ENCODE measurements at places on chromosomes 1 and 21.

DNA sequence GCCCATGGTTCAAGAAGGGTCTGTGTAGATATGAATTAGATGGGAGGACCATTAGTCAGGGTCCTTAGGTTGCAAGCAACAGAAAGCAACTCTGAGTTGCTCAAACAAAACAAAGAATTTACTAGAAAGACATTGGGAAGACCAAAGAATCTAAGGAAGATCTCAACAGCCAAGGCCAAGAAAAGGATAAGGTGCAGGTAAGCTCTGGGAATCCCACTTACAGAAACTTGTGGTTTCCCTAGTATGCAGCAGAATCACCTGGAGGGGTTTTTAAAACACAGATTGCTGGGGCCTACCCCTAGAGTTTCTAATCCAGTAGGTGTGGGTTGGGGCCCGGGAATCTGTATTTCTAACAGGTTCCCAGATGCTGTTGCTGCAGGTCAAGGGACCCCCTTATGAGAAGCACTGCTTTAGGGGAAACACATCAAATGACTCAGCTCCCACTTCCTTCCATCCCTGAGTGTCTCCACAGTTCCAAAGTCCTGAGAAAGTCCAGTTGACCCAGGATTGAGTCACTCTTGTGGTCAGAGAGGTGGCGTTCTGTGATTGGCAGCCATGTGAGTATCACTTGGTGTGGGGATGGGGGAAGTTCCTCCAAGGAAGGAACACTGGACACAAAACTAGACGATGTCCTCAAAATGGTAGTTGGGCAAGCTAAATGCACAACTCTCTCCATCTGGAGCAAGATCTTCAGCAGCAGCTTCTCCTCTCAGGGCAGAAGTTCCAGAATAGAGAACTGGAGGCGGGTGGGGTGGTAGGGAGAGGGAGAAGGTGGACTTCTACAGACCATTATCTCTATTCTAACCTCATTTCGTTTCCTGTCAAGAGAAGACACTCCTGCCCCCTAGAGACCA is 24.2 kb upstream of the EYA3 start:
- no peak for DNase-seq

- DNase-seq: no peak
These were observed 157.0 kb downstream of the LYPLAL1 start for GRCh38 chr1:219330669-219331068.

- DNase-seq: no peak
These were observed 222.0 kb downstream of the TRABD2B start for GRCh38 chr1:47774986-47775834.

- no peak for DNase-seq
These were observed 49.8 kb downstream of the DISP3 start for GRCh38 chr1:11528611-11529261.

- no peak for DNase-seq
These were observed 55.2 kb downstream of the GPR161 start for GRCh38 chr1:168081373-168082007.

- DNase-seq: no peak
These were observed 21.4 kb upstream of the PTAFR start for GRCh38 chr1:28197682-28198415.

- no peak for DNase-seq
These were observed 35.3 kb downstream of the VWA5B1 start for GRCh38 chr1:20325844-20326420.

DNA sequence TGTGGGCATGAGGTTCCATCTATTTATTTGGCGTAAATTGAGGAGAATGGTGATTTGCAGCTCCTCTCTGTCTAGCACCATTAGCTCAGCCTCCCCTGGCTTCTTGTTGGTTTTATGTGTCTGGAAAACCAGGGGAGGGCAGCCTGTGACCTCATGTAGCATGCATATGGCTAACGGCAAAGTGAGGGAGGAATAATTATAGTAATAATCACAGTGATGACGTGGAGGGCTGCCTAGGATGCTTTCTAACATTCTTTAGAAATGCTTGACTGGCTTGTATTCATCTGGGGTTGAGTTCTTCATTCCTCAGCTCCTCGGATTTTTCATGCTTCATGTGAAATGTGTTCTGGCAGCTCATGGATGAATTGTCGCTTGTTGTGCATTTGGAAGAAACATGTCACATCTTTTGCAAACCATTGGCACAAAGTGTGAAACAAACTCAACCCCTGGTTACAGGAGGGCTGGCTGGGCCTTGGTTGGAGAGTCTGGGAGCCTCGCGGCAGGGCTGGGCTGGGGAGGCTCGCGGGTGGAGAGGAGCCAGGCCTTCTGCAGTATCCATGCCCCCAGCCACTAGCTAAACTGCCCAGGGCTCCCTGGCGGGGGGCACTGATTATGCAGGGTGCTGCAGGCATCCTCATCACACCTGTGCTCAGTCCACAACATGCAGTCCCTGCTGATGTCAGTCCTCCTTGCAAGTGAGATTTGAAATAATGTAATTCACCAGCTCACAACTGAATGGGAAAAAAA is 149.6 kb downstream of the DISC1 start:
- no peak for DNase-seq

GRCh38 chr1:81670286-81670685 is 130.4 kb upstream of the ADGRL2 start:
- no peak for DNase-seq

GRCh38 chr1:38997034-38997900 is 6.2 kb downstream of the AKIRIN1 start:
- DNase-seq: no peak

- DNase-seq: no peak
These were observed 60.7 kb downstream of the CDC14A start for GRCh38 chr1:100413035-100413434.

- no peak for DNase-seq
These were observed 1242.4 kb upstream of the ADGRL4 start for GRCh38 chr1:80248886-80249285.

DNA sequence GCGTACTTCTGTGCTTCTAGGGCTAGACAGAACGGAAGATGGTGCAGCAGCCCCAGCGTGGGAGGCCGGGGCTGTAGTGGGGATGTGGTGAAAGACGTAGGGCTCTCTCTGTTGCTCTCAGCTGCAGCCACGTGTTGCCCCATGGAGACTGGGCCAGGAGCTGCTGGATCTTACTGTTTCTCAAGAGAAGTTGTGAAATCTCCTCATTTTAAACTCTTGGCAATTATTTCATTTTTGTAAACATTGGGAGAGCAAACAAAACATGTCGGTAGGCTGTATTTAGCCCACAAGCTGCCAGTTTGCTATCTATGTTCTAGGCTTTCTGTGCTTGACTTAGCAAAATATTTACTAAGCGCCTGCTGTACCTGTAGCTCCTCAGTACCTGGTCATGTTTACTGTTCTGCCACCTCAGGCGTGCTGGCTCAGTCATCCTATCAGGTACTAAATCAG is 15.9 kb upstream of the ELOA start:
- DNase-seq: no peak

- DNase-seq: no peak
These were observed 246.8 kb downstream of the TGFB2 start for GRCh38 chr1:218591966-218592365.

GRCh38 chr1:93631626-93632365 is 49.8 kb downstream of the BCAR3 start:
- no peak for DNase-seq

DNA sequence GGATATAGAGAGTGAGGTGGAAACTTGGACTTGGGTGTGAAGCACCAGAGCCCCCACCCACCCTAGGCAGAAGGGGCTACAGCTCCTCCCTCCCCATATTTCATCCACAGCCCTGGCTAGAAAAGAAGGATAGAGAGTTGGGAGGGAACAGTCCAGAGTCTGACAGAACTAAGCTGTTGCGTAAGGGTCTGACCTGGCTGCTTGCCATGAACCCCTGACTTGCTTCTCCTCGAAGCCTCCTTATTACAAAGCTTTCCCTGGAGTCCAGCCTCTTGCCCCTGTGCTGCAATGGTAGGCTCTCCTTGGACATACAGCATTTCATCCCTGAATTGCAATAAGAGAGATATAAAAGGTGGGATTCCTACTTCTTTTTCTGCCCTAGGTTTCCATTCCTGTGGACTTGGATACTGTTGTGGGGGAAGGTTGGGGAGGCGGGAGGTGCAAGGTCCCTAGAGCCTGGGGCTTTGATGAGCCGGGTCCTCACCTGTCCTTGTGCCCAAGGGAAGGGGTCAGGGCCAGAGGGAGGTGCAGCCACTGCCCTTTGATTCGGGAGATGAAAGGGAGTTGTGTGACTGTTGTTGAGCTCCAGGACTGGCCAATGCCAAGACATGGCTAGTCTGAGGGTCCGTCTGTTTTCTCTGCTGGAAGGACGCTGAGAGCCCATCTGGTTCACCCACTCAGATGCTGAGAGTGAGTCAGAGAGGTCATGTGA is 2.7 kb downstream of the RHBG start:
- no peak for DNase-seq

- DNase-seq: no peak
These were observed 4.8 kb downstream of the DIPK1A start for GRCh38 chr1:92956254-92957029.

- no peak for DNase-seq
These were observed 2.2 kb upstream of the MAGI3 start for GRCh38 chr1:113388017-113388620.

DNA sequence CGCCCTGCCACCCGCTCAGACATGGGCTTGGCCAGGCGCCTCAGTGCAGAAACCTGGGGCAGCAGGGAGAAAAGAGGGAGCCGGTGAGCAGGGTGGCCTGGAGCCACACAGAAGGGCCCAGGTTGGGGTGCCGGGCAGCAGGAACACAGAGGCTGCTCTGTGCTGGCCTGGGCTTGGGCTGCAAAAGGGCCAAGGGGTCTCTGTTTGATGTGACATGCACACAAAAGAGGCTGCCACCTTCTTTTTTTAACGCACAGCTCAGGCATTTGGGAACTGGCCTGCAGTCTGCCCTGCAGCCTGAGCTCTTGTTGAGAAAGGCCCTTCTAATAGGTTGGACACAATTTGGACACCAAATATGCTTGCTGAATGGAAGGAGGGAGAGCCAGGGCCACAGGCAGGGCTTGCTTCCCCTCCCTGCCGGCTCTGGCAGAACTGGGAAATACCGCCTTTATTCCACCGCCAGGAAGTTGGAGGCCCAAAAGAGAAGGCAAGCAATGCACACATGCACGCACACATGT is 32.4 kb downstream of the KIF21B start:
- no peak for DNase-seq

DNA sequence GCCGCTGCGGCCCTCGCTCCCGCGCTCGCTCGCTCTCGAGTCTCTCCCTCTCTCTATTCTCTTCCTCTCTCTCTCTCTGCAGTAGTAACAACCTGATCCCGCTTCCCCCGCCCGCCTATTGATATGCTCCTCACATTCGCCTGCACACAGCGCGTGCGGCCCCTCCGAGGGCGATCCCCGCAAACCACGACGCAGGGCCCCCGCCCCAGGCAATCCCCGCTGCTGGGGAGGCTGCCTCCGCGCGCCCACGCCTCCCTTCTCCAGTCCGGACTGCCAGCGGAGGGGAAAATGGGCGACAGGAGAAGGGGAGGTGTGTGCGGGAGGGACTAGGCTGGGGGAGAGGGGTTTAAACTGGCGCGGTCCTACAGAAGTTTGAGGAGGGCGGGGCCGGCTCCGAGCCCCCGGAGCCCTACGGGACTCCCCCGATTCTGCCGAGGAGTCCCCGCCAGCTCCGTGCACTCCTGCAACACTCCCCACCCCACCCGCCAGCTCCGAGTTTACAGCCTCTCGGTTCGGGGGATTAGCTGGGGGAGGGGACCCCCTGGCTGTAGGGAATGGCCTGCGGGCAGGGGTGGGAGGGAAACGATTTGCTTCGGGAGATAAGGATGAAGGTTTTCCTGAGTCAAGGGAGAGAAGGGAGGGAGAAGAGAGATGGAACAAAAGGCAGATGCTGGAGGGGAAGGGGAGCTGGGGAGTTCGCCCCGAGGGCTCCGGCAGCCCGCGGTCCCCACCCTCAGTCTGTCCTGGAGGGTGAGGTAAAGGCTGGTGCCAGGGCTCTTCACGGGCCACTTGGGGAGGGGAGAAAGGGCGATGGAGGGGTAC is 66.6 kb downstream of the SYT2 start:
- DNase-seq: no peak

- no peak for DNase-seq
These were observed 70.3 kb upstream of the TINAGL1 start for GRCh38 chr1:31505911-31506497.

- no peak for DNase-seq
These were observed 13.2 kb upstream of the A3GALT2 start for GRCh38 chr1:33334081-33334552.

DNA sequence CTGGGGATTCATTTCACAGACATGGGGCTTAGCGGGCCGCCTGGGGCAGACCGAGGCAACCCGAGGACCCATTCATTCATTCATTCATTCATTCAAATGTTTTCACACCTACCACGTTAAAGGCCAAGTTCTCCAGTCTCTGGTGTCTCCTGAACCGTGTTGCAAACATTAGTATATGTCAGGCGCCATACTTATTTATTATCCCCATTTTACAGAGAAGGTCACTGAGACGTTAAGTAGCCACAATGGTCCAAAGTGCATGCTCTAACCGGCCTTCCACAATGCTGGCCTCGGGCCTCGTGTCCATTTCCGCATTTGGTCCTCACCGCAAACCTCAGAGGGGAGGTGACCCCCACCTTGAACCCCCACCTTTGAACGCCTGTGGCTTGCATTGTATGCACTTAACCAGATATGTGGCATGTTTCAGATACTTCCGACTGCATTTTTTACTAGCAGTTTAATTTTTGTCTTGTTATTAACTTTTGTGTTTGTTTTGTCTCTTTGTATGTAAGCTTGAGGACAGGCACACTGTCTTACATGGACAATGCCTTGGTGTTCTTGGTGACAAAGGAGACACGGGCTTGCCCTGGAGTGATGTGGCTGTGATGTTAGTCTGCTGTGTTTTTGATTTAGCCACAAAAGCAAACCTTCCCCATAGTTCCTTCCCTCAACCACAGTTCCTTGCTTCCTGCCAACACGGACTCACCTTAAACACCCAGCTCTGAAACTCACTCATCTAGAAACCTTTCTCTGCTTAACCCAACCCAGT is 1.2 kb upstream of the IFFO2 start:
- DNase-seq: no peak

DNA sequence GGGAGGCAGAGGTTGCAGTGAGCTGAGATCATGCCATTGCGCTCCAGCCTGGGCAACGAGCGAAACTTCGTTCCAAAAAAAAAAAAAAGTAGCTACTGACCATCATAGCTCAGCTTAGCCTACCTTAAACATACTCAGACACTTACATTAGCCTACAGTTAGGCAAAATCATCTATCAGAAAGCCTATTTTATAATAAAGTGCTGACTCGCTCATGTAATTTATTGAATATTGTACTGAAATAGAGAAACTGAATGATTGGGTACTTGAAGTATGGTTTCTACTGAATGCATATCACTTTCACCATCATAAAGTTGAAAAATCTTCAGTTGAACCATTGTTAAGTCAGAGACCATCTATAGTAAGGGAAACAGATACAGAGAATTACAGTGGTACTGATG is 93.9 kb upstream of the BMP8A start:
- DNase-seq: no peak

DNA sequence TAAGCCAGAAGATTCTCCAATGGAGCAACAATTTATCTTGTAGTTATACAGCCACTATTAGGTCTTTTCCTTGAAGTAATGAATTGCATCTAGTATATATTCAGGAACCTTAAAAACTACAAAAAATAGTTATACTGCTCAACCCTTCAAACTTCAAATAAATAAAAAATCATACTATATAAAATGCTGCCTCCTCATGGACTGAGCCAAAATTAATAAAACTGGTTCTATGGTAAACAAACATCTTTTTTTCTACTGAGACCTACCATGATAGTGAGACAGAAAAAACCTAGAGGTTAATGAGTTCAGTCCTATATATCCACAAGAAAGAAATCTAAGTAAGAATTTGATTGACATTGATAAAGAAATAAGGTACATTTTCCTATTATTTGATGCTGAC is 67.7 kb downstream of the GPATCH2 start:
- DNase-seq: no peak

- DNase-seq: no peak
These were observed 223.6 kb downstream of the LRRC7 start for GRCh38 chr1:69791311-69791710.

GRCh38 chr1:159274631-159275030 is 27.5 kb upstream of the FCER1A start:
- DNase-seq: no peak

Data from T-helper 22 cell (primary cell).